ENCODE measurements at places on chromosomes 4 and X.

DNA sequence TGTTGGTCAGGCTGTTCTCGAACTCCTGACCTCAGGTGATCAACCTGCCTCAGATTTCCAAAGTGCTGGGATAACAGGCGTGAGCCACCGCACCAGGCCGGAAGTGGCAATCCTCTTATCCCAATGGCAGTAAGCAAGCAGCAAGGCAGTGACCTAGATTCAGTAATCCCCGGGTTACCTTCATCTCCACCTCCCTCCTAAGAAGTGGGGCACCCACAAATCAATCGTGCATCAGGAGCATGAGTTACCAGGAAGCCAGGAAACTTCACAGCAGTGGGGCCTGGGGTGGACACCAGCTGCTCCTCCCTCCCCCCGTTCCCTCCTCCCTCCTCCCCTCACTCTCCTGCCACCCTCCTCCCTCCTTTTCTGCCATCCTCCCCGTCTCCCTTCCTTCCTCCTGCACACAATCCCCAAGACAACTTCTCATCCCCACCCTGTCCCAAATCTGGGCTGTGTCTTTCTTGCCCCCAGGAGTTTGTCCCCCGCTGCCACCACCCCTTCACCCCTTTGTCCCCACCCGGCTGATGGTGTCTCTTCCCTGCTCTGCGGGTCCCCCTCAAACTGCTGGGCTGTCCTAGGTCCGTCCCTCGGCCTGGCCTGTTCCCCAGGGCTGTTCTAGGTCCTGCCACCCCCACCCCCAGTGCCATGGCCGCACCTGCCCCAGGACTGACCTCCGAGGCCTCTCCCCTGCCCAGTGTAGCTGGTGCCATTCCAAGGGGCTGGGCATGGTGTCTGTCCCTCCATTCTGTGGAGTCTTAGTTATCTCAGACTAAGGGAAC lies 2.2 kb downstream of the PDE6B start:
- DNase-seq: no peak

DNA sequence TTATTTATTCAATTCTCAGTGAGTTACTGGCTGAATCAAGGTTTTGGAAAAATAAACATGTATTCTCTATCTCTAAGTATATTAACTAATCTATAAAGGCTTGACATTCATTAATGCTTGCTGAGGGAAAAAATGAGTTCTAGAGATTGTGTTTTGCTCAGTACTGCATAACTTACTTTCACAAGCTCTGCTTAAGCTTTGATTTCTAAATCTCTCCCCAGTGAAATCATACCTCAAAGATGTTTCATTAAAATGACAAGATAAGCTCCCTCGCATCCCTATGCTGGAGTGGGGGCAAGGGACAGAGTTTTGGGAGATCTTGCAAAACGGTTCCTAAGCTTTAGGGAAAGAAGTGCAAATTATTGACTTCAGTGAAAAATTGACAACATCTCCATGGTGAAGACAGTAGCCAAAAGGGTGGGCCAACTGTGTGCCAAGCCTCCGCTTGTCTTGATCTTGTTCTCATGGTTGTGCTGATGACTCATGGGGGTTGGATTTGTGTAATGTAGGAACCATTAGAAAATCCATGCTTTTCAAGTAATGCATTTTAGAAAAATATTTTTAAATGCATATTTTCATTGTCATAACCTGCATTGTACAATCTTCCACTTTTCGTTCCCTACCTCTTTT lies 521.4 kb downstream of the RPA4 start:
- DNase-seq: no peak

DNA sequence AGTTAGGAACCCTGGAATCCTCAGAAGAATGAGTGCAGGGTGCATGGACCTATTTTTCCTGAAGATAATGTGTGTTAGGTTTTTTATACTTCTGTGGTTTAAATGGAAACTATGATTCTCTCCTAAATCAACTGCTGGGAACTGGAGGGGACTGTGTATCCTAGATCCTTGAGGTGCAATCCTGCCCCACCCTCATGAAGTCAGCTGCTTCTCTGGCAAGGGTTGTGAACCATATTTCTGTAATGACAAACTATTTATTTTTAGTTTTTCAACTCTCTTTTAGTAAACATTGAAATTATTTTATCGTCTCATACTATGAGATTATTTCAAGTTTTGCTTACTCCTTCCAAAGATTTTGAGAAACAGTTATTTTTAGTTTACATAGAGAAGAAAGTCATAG lies 25.8 kb upstream of the VEGFC start:
- DNase-seq: no peak

DNA sequence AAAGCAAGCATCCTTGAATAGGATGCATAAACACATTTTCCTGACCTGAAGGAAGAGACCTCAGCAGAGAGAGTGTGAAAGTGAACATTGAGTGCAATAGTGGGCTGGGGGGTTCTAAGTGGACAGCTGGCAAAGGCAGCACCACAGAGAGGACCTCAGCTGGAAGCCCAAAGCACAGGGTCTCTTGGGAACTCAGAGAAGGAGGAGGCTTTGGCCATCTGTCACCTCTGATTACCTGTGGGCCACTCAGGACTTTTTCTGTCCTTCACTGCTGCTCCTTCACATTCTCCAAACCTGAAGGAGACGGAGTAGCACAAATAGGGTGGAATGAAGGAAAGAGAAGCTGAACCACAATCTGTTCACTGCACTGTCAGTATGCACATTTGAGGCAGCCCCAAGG lies 37.9 kb upstream of the FAT4 start:
- DNase-seq: no peak

DNA sequence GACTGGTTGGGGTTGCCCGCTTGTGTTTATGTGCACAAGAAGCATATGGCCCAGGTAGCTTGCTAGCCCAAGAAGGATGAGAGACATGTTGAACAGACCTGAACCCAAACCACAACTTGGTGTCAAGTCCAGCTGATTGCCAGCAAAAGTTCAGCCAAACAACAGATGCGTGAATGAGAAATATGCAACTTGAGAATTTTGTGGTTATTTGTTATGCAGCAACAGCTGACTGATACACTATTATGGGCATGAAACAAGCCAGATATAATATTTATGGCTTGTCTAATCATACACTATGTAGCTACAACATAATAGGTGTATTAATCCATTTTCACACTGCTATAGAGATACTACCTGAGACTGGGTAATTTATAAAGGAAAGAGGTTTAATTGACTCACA lies 66.3 kb upstream of the FTHL17 start:
- DNase-seq: no peak

DNA sequence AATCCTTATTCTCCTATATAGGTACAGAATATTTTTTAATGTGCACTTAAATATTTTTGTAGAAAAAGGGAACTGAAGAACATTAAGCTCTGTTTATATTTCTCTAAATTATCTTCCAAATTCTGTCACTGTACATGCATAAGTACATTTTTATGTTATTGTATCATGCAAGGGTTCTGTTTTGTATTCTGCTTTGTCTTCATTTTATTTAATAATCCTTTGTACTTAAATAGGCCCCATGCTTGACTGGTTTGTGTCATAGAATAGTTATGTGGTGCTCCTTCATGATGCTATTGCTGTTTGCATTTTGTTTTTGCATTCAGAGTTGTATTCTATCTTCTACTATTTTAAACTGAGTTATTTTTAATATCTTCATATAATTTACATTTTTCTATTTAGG lies 111.9 kb upstream of the EDNRA start:
- no peak for DNase-seq

DNA sequence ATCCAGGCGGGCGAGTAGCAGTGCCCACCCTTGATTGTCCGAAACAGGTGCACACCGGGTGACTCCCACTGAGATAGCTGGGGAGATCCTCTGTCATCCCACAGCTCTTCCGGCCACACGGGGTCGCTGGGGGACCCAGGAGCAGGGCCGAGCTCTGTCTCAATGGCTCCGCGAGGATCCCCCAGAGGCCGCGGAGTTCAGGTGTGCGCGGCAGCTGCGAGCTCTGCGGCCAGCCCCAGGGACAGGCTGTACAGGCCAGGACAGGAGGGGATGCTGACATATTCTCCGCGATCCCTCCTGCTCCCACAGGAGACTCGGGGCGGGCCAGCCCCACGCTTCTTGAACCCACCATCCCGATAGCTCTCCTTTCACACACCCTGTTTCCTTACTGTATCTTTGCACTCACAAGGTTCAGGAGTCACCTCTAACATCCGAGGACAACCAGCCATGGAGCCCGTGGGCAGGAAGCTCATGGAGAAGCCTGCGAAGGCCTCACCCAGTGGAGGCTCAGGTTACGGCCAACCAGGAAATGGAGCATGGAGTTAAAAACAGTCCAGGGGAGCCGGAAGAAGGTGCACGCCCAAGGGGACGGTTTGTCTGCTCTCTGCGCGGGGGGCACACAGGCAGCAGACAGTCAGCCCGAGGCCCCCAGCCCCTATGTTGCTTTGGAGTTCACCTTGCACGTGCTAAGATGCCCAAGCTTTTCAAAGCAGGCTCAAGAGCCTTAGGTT lies 77.9 kb upstream of the AMELX start:
- no peak for DNase-seq

DNA sequence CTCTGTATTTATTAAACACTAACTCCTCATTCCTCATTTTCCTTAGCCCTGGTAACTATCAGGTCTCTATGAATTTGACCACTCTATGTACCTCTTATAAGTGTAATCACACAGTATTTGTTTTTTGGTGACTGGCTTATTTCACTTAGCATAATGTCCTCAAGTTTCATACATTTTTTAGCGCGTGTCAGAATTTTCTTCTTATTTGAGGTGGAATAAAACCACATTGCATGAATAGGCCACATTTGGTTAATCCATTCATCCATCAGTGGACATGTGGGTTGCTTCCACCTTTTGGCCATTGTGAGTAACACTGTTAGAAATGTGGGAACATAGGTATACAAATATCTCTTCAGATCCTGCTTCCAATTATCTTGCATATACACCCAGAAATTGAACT lies 341.2 kb upstream of the BOD1L1 start:
- no peak for DNase-seq

GRCh38 chr4:126221282-126221681 lies 906.5 kb downstream of the FAT4 start:
- DNase-seq: no peak

GRCh38 chrX:40314070-40314469 lies 216.3 kb upstream of the BCOR start:
- DNase-seq: no peak

DNA sequence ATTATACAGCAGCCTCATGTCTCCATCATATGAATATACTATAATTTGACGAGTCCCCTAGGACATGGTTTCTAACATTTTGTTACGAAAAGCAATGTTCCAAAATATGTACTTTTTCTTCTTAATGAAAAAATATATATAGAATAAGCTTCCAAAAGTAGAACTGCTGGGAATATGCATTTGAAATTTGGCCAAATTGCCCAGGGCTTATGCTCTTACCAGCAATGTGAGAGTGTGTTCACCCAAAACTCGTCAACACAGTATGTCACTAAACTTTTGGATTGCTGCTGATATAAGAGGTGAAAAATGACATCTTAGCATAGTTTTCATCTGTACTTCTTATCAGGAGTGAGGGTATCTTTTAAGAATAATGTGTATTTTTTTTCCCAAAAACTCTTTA lies 64.6 kb upstream of the STIM2 start:
- DNase-seq: no peak

DNA sequence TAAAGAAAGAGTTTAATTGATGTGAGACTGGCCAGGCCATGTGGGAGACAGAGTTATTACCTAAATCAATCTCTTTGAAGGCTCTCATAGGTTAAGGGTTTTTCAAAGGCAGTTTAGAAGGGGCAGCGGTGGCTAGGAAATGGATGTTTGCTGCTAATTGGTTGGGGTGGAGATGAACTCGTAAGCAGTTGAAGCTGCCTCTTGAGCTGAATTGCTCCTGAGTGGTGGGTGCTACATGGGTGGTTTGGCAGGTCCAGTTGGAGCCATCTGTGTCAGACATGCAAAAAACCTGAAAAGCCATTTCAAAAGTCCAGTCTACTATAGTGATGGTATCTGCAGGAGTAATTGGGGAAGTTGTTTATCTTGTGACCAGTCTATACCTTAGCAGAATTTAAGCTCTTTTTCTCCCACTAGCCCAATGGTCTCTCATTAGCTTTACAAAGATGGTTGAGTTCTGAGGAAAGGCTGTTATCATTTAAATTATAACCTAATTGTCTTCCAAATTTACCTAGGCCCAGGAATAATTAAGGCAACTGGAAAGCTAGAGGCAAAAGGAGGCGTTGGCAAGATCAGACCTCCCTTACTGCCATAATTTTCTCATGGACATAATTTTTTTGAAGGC lies 762.4 kb upstream of the FRG1 start:
- DNase-seq: no peak

DNA sequence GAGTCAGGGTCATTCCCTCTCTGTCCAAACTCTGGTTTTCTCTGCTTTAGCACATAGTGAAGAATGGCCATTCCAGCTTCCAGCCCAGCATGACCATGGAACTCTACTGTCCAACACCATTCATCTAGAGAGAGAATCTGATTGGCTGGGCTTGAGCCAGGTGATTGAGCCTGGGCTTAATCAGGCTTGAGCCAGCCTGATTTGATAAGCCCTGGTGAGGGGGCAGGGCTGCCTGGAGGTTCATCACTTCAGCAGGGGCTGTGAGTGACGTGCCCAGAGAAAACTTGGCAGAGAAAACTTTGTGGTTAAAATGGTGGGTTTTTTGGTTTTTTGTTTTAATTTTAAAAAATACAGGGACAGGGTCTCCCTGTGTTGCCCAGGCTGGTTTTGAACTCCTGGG lies 62.5 kb downstream of the KIAA0232 start:
- no peak for DNase-seq

DNA sequence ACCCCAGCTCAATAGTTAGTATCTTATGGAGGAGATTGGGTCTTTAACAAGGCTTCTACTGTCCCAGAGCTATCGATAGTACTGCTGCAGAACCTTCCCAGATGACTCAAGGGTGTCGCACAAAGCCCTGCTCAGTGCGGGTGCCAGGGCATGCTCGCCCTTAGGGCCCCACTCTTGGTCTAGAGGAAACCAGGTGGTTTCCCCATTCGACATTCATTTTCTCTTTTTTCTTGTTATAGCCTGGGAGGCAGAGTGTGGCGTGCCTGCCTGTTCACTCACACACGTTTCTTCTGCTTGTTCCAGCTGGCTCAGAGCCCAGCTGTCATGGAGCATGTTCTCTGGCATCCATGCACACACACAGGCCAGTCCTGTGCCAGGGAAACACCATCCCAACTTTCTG lies 144.5 kb downstream of the SMIM20 start:
- DNase-seq: no peak

GRCh38 chr4:38177035-38177546 lies 216.9 kb downstream of the PTTG2 start:
- DNase-seq: no peak

- DNase-seq: no peak
Measured at GRCh38 chr4:53686521-53686920, 95.2 kb upstream of the LNX1 start.

- DNase-seq: no peak
Measured at GRCh38 chr4:175447016-175447415, 365.0 kb downstream of the GPM6A start.

- DNase-seq: no peak
Measured at GRCh38 chr4:136329042-136329662, 1203.1 kb downstream of the PCDH18 start.

Measured in stimulated activated CD8-positive, alpha-beta memory T cell treated with anti-CD3 and anti-CD28 coated beads, Interleukin-4, amount 100 ng/mL, for 1 hour (primary cell).